Left kidney (tissue), 8 donors: ENCODE measurements at places on chromosomes 5 and 9.

- no peak for DNase-seq
These were observed 173.9 kb downstream of the TRPM3 start for GRCh38 chr9:70947511-70947910.

GRCh38 chr9:124820698-124821623 lies 32.3 kb upstream of the WDR38 start:
- DNase-seq: no peak

DNA sequence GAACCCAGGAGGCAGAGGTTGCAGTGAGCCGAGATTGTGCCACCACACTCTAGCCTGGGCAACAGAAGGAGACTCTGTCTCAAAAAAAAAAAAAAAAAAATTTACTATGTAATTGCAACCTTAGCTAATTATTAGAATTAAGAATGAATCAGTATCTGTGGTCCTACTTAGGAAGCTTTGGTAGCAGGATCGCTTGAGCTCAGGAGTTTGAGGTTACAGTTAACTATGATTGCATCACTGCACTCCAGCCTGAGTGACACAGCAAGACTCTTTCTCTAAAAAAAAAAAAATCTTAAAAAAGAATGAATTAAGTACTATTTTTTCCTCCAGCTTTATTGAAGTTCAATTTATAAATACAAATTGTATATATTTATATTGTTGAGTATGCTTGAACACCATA lies 16.7 kb downstream of the NDUFAF2 start:
- no peak for DNase-seq

- no peak for DNase-seq
These were observed 2.1 kb upstream of the ALDH7A1 start for GRCh38 chr5:126597156-126597555.

GRCh38 chr5:172828911-172829431 lies 5.1 kb upstream of the ERGIC1 start:
- DNase-seq: no peak

GRCh38 chr5:139091439-139092156 lies 106.6 kb downstream of the SIL1 start:
- DNase-seq: no peak

DNA sequence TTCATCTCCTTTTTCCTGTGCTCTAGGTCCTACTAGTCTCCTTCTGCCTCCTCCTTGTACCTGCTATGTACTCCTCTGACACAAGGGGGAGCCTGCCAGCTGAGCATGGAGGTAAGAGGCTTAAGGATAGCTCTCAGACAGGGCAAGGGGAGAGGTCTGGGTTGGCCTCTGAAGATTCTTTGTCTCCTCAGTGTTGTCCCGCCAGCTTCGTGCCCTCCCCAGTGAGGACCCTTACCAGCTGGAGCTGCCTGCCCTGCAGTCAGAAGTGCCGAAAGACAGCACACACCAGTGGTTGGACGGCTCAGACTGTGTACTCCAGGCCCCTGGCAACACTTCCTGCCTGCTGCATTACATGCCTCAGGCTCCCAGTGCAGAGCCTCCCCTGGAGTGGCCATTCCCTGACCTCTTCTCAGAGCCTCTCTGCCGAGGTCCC lies 3.8 kb downstream of the CREB3 start:
- DNase-seq: no peak

GRCh38 chr5:116859666-116860320 lies 285.2 kb upstream of the SEMA6A start:
- no peak for DNase-seq
